Fibroblast of the conjunctiva (primary cell): ENCODE measurements at places on chromosomes 6 and 20.

GRCh38 chr6:15023448-15023847 lies 222.4 kb upstream of the JARID2 start:
- DNase-seq = no peak

DNA sequence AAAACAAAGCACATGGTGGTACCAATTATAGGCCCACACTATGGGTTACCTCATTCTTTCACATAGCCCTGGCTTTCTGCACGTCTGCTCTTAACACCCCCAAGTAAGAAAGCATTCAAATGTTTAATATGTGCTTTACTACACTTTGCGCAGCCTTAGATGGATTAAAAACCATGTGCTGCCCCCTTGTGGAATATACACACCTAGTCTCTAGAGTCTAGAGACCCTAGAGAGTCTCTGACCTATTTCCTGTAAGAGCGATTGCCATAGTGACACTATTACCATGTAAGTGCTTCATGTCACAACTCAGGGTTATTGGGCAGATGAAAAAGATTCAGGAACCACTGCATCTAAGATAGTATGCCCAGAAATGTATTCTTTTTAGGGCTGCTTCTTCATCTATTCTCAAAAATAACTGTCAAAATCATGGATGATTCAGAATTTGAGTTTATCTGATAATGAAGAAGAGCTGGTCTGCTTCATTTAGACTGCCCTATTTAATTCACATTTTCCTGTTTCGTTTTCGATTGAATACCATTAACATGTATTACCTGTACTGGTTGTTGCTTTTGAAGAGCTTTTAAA lies 186.3 kb downstream of the ADGB start:
- peak; percentile 17 for DNase-seq

- no peak for DNase-seq
Measured at GRCh38 chr20:4886771-4887527, 114.4 kb downstream of the SLC23A2 start.

DNA sequence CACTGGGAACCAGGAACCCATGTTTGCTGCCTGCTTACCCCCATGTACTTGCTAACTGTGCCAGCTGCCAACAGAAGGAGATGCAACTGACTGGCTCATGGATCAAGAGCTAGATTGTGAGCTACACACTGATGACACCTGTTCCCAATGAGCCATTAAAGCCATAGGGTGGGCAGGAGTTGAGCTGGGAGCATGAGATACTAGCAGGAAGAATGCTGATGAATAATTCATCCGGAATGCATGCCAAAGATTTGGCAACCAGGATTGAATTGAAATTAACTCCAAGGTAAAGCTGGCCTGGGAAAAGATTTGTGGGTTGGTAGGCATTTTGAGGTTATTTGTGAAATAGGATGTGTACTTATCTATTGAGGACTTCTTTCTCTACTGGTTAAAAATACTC lies 631.1 kb downstream of the KIF16B start:
- DNase-seq = no peak

- DNase-seq = no peak
Measured at GRCh38 chr6:157865249-157865648, 42.2 kb downstream of the SNX9 start.

- no peak for DNase-seq
Measured at GRCh38 chr6:155399062-155399744, 56.4 kb downstream of the NOX3 start.

DNA sequence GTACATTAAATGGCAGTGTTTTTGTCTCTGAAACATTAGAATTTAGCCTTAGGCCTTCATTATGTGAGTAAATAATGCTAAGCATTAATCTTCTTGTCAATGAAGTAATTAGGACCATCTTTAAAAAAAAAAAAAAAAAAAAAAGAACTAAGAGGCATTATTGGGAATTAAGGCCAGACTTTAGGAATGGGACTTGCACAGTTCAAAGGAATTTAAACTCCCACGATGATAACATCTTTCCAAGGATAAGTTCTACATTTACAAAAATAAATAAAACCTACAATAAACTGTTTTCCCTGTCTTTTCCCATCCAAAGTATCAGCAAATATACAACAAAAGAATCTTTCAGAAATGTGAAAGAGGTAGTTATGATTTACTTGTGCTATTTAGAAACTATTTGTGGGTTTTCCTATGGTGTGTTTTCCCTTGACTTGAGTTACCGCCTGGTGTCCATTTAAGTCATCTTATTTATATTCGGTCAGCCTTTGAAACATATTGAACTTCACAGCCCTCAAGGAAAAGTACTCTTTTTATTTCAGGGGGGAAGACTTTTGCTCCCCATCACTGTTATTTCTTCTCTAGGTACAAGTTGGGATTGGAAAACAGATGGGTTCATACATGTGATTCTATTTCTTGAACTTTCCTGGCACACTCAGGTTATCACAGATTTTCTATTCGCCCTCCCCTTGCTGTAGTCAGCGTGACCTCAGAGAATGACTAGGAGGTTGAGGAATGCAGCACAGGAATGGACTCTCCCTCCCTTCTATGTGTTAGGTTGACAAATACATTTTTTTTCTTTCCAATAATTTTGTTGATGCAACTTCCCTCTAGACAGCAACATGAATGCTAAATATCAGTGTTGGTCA lies 13.6 kb downstream of the STMND1 start:
- peak; percentile 55 for DNase-seq

DNA sequence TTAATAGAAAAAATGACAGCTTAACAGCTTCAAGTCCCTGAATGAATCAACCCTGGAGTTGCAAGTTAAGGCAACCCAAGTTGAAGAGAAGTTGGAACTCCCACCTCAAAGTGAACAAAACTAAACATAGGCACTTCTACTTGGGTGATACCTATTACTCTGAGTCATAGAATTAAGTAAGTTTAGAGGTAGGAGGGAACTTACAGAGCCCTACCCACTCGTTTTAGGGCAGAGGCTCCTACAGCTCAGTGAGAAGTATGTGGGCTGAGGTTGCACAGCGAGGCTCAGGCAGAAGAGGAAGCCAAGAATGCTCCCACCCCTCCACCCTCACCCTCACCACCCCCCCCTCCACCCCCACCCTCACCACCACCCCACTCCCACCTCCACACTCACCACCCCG lies 42.2 kb downstream of the NFATC2 start:
- DNase-seq = no peak

GRCh38 chr6:30871592-30872183 lies 12.6 kb upstream of the DDR1 start:
- no peak for DNase-seq

- DNase-seq = peak; percentile 68
Measured at GRCh38 chr6:63352069-63352543, 32.3 kb upstream of the LGSN start.

DNA sequence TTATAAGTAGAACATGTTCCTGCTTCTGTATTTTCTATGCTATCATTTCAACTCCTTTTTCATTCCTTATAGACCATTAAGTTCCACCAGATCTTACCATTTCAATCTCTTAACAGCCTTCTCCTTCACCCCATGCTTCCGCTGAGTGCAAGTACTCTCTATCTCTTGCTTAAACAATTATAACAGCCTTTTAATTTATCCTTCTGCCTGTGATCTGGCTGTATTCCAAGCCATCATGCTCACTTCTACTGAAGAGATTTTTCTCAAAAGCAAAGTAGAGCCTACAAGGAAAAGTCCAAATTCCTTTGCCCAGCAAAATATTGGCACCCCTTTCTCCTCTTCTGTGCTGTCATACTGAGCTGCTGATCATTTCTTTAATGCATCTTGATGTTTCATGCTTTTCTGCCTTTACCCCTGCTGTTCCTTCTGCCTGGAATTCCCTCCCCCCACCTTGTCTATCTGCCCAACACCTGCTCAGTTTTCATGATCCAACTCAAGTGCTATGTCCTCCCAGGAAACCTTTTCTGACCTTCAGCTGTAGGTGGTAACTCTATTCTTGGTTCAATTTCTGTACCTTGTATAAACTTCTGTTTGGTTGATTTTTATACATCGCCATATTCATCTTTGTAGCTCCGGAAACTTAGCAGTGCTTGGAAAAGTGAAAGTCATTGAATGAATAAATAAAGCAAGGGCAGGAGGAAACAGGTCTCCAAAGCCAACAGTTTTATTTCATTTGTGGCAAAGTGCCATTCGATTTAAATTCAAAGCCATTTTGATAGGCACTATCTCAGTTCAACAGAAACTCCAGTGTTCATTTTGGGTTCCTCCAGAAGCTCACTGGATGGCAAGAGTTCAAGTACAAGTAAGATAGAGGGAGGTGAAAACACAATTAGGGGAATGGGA lies 10.5 kb upstream of the BMP2 start:
- no peak for DNase-seq

GRCh38 chr6:25259756-25260155 lies 19.4 kb upstream of the CARMIL1 start:
- no peak for DNase-seq

- no peak for DNase-seq
Measured at GRCh38 chr6:5512422-5512821, 251.1 kb downstream of the FARS2 start.

- DNase-seq = peak; percentile 62
Measured at GRCh38 chr20:44495257-44495656, 19.6 kb downstream of the TTPAL start.

- no peak for DNase-seq
Measured at GRCh38 chr6:131967948-131968347, 16.8 kb upstream of the CCN2 start.

DNA sequence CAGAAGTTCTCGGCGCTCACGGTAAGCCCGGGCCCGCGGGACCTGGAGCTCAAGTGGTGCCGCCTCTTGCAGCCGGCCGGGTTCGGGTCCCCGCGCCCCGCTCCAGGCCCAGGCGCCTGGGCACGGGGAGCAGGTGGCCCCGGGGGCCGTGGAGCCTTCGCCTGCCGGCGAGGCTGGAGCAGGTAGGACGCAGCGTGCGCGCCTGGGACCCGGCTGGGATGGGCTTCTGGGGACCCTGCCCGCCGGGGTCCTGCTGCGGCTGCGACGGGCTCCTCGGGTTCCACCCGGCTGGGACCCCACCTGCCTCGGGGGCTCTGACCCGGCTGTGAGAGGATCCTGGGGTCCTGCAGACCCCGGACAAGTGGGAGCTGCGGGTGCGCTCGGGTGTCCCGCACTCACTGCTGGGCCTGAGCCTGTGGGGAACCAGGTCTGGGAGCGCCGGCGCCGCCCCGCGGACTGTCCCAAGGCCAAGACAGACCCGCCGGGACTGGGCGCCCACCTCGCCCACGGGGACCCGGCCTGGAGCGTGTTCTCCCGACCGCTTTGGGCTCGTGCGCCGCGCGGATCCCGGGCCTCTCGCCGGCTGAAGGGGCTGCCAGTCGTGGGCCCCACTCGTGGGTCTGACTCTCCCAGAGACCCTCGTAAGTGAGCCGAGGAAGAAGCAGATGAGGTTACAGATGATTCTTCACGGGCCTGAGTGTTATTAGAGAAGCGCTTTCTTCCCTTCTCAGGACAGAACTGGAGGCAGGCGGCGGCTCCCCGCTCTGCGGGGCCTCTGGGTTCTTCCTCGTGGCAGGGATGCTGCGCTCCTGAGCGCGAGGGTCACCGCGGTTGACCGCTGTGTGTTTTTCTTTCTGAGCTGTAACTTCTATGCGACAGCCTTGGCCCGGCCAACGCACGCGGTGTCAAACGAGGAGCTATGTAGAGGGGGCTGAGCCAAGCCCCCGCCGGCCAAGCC lies 729 bp downstream of the SMOC2 start:
- DNase-seq = no peak

GRCh38 chr6:33161354-33162331 lies 30.6 kb downstream of the COL11A2 start:
- peak; percentile 12 for DNase-seq

DNA sequence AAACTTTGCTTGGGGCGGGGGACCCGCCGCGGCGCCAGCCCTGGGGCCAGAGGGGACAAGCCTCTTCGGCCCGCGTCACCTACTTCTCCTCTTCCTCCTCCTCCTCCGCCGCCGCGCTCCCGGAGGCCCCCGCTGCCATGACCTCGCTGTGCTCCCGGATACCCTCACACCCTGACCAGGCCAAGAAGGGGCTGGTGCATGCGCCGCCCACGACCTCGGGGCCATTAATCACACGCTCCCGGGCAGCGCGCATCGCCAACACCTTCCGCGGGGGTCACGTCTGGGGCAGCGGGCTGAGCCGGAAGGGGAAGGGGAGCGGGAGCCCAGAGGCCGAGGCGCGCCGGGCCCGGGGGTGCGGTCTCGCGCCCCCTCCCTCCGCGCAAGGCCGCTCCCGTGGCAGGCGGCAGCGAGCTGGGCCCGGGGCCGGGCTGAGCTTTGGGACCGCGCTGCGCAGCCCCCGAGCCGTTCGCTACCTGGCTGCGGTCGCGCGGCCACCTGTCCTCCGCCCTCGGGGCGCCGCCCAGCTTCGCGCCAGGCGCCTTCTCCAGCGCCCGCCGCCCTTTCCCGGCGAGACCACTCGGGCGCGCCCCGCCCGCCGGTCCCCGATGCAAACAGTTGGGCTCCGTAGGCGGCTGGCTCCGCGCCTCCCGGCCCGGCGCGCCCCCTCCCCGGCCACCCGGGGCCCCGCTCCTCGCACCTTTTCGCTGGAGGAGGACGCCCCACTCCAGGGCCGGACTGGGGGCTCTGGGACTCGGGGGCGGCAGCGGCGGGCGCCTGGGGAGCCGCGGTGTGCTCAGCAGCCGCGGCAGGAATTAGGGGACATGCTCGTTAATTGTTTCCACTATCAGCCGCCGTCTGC lies 575 bp upstream of the CNR1 start:
- DNase-seq = no peak

- DNase-seq = no peak
Measured at GRCh38 chr6:129046526-129046925, 163.6 kb downstream of the LAMA2 start.

- DNase-seq = no peak
Measured at GRCh38 chr6:83536647-83537589, 24.6 kb downstream of the PRSS35 start.

DNA sequence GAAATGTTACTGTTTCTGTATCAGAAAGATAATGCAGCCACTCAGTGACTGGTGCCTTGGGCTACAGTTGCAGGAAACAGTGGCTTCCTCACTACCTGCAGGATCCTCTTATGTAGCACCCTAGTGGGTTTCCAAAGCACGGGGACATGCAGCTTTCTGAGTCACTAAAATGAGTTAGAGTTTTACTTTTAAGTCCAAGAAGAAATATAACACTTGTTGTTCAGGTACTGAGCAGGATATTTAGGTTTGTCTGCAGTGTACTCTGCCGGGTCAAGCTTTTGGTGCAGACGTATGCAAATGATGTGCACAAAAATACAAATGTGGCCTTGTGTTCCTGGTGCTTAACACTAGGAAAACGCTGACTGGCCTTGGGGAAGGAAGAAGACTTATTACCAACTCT lies 22.0 kb downstream of the ACSS1 start:
- DNase-seq = no peak

DNA sequence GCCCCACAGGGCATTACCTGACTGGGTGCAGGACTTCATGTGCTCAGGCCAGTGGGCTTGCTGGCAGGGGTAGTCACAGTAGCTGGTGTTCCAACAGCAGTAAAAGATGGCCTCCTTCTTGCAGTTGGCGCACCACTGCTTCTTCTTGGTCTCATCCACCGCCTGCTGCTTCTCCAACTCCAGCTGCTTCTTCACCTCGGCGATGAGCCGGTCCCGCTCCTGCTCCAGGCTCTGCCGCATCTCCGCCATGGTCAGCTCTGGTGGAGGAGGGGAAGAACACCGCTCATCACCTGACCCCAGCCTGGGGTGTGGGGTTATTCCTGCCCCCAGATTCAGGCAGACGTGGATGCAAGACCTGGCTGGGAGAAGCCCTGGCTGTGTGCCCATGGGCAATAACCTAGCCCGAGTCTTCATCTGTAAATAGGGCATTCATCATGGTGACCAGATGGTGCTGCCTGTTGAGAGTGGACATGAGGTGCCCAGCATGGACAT lies 132.2 kb downstream of the ZMYND8 start:
- DNase-seq = no peak
